ENCODE measurements at places on chromosomes 4 and X.

DNA sequence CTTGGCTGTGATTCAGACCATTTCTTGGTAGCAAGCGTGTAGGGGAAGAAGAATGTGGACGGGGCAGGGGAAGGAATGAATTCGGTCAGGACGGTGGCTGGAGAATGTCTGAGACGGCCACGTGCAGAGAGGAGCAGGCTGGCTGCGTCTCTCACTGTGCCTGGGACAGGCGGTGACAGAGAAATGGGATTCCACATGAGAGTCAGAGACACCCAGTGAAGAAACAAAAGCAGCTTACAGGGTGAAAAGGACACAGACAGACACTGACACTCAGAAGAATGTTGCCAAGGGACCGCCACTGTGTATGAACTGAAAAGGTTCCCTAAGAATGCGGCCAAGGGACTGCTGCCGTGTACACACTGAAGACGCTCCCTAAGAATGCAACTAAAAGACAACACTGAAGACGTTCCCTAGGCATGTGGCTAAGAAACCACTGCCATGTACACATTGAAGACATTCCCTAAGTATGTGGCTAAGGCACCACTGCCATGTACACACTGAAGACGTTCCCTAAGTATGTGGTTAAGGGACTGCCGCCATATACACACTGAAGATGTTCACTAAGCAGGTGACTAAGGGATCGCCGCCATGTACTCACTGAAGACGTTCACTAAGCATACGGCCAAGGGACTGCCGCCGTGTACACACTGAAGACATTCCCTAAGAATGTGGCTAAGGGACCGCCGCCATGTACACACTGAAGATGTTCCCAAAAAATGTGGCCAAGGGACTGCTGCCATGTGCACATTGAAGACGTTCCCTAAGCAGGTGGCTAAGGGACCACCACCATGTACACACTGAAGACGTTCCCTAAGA, 49.1 kb downstream of the DHRSX start:
- peak; percentile 86 for DNase-seq

- DNase-seq = no peak
Observed at GRCh38 chrX:72094894-72095293, 36.8 kb downstream of the RTL5 start.

DNA sequence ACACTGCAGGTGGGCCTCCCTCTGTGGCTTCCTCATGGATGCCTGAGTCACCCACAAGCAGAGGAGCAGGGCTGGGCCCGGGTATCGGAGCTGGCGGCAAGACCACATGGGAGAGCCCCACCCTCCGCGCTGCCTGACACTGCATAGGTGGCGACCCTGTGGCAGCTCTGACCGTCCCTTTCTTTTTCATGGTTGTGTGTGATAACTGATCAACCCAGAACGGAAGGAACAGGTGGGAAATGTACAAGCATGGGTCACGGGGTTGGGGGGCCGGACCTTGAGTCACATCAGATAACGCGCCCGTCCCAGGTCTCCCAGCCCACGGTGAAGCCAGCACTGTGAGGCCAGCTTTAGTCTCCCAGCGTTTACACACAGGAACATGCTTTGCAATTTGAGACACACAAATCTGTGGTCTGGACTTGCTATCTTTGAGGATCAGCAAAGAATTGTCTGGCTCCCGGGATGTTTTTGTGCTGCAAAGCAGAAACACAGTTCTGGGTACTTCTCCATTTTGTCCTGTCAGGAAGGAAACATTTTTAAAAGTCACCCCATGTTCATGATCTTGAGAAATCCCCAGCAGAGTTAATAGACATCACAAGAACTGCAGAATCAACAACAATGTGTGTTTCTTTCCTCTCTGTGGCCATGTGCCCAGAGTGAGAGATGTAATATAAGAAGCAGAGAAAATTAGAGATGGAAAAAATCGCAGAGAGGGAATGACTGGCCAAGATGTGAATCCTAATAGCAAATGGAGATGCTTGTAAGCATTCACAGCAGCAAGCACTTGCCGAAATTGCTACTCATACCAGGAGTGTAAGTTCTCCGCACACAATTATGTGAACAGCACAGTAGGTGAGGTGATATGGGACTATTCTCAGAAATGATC, 70.1 kb upstream of the CBR4 start:
- no peak for DNase-seq

DNA sequence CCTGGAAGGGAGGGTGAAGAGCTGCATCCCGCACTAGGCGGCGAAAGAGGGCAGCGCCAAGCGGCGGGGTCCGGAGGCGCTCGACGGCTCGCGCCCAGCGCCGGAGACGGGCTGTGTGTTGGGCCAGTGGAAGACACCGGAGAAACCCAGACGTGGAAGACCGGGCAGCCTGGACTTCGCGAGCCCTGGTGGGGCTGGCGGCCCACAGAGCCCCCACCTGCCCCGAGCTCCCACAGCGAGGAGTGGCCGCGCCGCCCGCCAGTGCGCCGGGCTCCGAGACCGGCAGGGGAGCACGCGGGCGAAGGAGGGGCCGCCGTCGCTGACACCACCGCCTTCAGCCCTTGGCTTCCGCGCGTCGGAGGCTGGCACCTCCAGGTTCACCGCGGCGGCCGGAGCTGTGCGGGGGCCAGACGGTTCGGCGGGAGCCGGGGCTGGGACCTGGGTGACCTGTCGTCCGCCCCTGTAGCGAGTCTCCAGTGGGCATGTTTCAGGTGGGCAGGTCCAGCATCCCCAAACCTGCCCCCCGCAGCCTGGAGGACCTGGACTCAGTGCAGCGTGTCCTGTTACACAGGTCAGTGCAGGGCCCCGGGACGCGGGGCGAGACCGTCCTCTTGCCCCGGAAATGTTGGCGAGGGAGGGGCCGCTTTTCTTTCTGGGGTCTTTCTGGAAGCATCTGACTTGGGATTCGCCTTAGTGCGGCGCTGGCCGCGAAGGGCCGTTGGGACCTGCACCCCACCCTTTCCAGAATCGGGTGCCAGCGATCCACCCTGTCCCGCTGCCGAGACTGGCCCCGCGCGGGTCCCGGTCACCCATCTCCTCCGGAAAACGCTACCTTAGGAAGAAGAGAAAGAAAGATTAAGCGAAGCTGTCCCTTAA, 9.6 kb upstream of the INTU start:
- no peak for DNase-seq

GRCh38 chr4:12679217-12679616, 804.9 kb downstream of the RAB28 start:
- DNase-seq = peak; percentile 1

DNA sequence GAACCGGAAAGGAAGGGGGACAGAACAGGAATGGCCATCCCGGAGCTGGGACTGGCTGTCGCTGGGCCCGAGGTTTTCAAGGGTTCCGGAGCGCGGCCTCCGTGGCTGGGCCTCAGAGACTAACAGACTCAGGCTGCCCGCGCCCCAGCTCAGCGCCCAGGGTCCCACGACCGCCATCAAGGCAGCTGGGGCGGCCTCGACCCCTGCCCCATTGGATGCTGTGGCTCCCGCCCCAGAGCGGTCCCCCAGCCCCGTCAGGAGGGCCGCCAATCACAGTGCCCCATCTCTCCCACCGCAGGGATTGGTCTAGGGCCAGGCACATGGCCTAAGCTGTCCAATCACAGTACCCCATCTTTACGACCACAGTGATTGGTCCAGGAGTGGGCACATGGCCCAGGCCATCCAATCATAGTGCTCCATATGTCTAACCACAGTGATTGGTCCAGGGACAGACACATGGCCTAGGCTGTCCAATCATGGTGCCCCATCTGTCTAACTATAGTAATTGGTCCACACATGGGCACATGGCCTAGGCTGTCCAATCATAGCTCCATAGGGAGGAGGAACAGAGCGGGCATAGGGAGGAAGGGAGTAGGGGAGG, 105.3 kb upstream of the NKX1-1 start:
- peak; percentile 69 for DNase-seq

GRCh38 chrX:82333575-82333974, 1131.7 kb downstream of the SH3BGRL start:
- DNase-seq = no peak

GRCh38 chrX:107701493-107702121, 73.3 kb downstream of the PRPS1 start:
- DNase-seq = no peak

DNA sequence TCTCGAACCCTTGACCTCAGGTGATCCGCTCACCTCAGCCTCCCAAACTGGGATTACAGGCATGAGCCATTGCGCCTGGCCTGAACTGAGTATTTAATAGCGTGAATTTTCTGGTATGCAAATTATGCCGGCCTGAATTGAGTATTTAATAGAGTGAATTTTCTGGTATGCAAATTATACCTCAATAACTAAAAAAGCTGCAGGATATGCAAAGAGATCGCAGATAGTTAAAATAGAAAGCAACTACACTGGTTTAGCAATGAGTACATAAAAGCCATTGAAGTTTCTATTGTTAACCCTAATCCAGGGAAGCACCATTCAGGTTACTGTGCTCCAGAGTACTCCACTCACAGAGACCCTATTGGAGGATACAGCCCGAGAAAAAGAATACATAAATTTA, 22.8 kb downstream of the FBXW7 start:
- DNase-seq = no peak

DNA sequence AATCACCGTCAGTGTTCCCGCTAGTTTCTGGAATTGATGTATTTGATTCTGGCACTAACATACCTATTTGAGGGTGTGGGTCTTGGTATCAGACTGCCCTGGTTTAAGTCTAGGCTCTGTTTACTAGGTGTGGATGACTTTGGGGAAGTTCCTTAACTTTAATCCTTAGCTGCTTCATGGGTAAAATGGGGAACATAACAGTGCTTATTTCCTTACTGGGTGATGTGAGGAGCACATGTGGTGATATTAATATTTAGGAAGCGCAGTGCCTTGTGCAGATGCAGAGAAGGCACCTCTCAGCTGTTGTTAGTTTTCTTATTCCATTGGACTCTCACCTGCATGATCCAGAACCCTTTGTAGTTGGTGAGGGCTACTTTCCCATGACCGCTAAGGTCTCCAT, 17.1 kb downstream of the RNF4 start:
- no peak for DNase-seq

DNA sequence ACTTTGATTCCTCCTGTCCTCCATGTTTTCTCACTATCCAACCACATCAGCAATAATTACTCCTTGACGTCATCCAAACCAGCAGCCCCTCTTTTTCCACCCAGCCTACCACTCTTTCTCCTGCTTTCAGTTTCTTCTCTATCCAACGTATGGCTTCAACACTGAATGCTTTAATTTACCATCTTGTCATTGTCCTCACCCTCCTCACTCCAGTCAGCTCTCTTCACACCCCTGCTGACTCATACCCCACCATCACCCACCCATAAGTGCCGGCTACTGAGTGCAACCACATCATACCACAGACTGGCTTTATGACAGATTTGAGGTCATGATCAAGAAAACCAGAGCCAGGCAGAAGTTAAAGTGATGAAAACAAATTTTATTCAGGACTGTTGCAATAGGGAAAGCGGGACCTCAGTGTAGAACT, 9.8 kb upstream of the ANXA5 start:
- DNase-seq = no peak

- DNase-seq = no peak
Observed at GRCh38 chrX:154967603-154968002, 54.9 kb downstream of the F8 start.

DNA sequence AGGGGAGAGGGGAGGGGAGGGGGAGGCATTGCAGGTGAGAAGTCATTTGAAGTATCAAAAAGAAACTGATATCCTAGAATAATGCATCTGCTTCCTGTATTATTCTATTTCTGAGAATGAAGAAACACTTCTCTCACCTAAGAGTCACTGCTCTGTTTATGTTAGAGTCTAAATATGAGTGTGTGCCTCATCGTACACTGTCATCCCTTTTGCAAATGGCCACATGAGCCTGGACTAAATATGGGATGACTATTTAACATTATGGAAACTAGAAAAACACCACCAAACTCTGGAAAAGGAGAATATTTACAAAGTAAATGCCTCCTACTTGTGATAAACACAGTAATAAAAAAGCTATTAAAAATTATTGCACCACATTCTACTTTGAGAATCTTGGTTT, 146.4 kb upstream of the NOCT start:
- DNase-seq = no peak

- DNase-seq = peak; percentile 13
Observed at GRCh38 chr4:52234561-52235440, 183.7 kb downstream of the SPATA18 start.

DNA sequence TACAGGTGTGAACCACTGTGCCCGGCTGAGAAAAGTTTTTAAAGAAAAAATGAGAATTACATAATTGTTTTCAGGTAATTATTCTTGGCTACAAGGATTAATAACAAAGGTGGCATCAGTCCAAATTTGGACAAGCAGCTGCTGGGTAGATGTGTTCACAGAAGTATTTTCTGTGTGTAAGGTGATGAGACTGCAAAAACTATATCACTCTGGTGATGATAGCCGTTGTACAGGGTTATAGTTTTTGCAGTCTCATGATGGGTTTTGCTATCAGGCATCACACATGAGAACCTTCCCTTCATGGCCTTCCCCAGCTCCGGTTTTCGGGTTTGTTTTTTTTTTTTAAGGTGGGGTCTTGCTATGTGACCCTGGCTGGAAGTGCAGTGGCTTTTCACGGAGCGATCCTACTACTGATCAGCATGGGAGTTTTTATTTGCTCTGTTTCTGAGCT, 5.1 kb upstream of the SLC10A3 start:
- no peak for DNase-seq
